Muscle of back (tissue), 13 donors: ENCODE measurements at places on chromosomes 13 and 19. TPM values are rescaled to one million over a fixed set of nuclear protein-coding genes. Genes with fewer than 3 reads are reported as not detected.

Gene TNNI3
- polyA plus RNA-seq, result 2.0 TPM

Gene ZNF540
- polyA plus RNA-seq, result 2.2 TPM

- no peak for DNase-seq
These were observed 457.9 kb downstream of the KLF5 start for GRCh38 chr13:73516731-73517130.

DNA sequence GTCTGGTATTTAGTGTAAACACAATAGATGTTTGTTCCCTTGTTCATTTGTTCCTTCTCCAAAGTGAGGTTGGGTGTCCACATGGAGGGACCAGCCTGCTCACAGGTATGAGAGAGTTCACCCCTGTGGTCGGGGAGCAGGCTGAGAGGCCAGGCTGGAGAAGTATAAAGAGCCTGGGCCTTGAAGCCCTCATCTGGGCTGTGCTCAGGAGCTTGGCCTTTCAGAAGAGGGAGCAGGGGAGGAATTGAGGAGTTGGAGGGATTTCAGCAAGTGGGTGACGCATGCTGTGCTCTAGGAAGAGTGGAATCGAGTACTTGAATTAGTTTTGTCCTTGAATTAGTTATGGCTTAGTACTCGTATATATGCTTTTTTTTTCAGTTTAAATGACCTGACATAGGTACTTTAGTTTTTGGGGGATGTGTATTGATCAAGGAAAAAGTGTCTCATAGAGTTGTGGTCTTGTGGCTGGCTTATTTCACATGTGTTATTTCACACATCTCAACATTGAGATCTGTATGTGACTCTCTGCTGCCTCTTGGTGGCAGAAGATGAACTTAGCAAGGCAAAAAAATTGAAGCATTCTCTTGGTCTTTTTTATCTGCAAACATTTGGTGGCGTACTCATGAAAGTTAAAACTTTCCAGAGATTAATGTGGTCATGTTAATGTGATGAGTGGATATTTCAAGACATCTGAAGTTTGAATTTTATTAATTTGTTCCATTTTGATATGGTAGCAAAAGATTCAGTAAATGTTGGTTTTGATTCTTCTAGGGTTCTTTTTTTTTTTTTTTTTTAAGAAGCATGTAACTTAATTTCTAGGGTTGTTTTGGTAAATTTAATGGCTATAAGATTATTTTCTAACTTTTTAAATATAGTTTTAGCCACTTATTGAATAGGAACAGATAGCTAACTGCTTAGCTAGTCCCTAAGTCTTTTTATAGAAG, 54.3 kb downstream of the SLAIN1 start:
- peak; percentile 36 for DNase-seq

GRCh38 chr13:71218960-71219359, 648.0 kb downstream of the DACH1 start:
- no peak for DNase-seq

Gene WDR87
- polyA plus RNA-seq, result 0.13 TPM

GRCh38 chr13:71663431-71663830, 203.6 kb downstream of the DACH1 start:
- no peak for DNase-seq

Gene GFY
- polyA plus RNA-seq, result not detected

DNA sequence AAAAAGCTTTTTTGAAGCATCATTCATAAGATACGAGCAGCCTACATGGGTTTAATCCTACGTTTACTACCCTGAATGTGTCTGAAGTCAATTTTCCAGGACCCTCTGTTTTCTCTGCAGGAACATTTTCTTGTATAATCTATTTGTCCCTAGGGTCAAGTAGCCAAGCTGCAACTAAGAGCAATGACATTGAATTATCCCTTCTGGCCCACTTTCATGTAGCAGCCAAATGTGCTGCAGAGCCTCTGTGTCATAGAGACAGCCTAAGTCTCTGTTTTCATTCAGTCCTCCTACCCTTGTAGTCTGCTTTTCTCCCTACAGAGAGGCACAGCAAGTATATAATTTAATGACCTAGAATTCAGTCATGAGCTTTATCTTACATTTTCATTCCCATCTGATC, 82.1 kb downstream of the ZAR1L start:
- no peak for DNase-seq

Gene PSG3
- 0.22 TPM for polyA plus RNA-seq

DNA sequence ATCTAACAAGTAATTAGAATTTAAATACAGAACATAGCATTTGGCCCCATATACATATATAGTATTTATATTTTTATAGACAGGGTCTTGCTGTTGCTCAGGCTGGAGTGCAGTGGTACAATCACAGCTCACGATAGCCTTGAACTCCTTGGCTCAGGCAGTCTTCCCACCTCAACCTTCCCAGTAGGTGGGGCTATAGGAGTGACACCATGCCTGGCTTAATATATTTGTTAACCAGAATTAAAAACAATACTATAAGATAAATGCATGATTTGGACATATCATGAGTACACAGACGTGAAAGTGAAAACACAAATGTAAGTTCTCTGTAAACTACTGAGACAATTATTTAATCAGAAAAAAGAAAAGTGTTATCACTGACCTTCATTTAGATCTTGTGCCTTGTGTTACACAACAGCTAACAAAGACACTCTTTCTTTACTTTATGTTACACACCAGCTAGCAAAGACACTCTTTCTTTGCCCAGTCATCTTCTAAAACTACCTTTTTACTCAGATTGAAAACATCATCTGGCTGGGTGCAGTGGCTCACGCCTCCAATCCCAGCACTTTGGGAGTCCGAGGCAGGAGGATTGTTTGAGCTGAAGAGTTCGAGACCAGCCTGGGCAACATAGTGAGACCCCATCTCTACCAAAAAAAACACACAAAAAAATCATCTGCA, 22.6 kb downstream of the CARS2 start:
- DNase-seq, result no peak

DNA sequence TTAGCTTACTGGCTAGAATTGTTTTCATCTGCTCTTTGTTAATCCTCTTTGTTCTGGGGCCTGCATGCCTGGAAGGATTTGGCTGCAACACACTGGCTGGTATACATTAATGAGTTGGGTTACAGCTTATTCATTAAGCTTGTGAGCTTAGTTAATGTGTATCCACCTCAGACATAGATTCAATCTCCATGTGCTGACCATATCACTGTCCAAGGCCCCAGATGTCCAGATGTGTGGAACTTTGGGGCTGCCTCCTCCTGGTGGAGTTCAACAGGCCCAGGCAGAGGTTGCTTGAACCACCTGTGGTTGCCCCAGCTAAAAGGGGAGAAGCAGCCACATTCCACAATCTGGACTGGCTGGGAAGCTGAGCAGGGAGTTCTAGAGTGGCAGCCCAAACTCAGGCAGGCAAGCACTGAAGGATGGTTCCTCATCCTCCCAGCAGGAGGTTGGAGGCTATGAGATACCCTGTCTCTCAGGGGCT, 5.4 kb downstream of the DIAPH3 start:
- no peak for DNase-seq
